ENCODE measurements at places on chromosomes 4 and X.
A peak's percentile ranks its signal among the peaks of the same experiment; 100 is the strongest.

DNA sequence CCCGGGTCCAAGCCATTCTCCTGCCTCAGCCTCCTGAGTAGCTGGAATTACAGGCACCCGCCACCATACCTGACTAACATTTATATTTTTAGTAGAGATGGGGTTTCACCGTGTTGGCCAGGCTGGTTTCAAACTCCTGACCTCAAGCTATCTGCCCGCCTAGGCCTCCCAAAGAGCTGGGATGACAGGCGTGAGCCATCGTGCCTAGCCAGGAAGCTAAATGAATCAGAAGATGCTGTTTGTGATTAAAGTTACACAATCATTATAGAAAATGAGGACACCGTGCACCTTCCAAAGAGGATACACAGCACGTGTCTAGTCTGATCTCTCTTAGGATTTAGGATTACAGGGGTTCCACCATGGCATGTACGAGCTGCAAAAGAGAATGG is 99.6 kb downstream of the DHRSX start:
- no peak for DNase-seq

- DNase-seq: peak; percentile 26
These were observed 11.9 kb upstream of the ADH7 start for GRCh38 chr4:99447079-99447478.

- no peak for DNase-seq
These were observed 37.9 kb upstream of the FAT4 start for GRCh38 chr4:125276811-125277210.

DNA sequence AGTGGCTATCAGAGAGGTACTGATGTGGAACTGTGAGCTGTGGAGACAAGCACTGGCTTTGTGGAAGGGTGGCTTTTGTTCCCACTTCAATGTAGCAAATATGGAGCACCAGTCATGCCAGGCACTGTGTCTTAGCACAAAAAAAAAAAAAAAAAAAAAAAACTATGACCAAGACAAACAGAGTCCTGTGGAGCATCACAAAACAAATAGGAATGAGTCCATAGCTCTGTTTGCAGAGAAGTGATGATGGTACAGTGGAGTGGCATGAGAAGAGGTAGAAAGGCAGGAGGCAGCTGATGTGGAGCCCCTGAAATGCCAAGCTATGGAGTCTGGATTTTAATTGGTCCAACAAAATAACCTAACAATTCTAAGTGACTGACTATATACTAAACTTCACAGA is 116.9 kb downstream of the RAB28 start:
- no peak for DNase-seq

DNA sequence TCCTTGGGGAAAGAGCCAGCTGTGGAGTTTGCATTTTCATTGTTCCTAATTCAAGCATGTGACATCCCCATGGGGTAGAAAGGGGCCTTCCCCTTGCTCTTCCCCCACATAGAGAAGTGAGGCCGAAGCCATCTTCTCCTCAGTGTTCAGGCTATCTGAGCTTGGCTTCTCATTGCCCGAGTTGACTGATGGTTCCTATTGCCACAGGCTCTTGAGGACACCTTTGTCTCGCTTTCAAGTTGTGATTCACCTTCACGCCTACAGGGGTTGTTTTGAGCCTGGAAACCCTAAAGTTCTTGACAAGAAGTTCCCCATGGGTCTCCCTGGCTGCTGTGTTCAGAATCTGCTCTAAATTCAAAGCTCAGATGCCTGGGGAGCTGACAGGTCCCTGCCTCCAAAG is 25.0 kb downstream of the CCNQ start:
- no peak for DNase-seq

GRCh38 chr4:120830204-120830603 is 92.3 kb downstream of the PRDM5 start:
- DNase-seq: no peak

- no peak for DNase-seq
These were observed 222.6 kb upstream of the NEIL3 start for GRCh38 chr4:177087060-177087459.

DNA sequence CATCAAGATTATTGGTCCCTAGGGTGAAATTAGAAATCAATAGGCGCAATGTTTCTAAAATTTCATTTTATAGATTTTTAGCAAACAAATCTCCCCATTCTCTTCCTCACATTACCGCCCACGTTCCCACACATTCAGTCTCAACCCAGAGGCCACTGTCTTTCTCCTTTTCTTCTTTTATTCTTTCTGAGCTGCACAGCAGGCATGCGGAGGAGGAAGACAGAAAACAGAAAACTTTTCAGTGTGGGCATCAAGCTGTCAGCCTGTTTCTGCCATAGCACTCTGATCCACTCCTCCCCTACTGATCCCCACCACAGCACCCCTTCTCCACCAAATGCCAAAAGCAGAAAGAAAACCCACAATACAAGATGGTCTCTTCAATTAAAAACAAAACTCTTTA is 94.8 kb upstream of the ADAMTS3 start:
- DNase-seq: no peak

DNA sequence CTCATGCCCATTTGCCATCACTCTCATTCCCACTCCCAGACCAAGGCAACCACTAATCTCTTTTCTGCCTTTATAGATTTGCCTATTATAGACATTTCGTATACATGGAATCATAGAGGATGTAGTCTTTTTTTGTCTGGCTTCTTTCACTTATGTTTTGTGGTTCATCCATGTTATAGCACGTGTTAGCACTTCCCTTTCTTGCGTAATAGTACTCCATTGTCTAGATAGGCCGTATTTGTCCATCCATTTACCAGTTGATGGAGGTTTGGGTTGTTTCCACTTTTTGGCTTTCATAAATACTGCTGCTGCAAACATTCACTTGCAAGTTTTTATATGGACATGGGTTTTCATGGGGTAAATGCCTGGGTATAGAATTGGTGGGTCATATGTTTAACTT is 48.4 kb downstream of the KIF4A start:
- no peak for DNase-seq

DNA sequence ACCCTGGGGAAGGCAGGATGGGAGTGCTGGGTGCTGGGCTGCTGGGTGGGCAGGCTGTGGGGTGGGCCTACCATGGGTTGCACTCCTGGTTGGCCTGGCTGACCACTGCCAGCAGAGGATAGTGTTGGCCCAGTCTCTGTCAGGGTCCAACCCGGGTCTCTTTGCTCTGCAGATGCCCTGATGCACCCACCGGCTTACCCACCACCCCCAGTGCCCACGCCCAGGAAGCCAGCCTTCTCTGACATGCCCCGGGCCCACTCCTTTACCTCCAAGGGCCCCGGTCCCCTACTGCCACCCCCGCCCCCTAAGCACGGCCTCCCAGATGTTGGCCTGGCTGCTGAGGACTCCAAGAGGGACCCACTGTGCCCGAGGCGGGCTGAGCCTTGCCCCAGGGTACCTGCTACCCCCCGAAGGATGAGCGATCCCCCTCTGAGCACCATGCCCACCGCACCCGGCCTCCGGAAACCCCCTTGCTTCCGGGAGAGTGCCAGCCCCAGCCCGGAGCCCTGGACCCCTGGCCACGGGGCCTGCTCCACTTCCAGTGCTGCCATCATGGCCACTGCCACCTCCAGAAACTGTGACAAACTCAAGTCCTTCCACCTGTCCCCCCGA is 14.2 kb upstream of the ADD1 start:
- no peak for DNase-seq

DNA sequence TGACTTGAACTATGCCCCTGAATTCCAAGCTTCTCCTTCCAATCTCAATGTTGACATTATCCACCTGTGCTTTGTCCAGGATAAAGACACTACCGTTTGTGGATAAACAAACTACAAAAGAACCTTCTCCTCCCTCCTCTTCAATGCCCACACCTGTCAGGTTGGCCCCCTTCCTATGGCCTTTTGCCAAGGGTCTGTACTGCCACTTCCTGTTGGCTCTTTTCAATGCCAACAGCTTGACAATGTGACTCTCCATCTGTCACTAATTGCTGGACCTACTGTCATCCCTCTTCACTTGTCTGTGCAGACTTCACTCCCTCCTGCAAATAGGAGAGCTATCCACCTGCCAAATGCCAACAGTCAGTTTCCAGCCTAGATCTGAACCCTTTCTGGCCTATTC is 35.8 kb upstream of the MID1 start:
- DNase-seq: no peak

- no peak for DNase-seq
These were observed 784.3 kb downstream of the ADGRL3 start for GRCh38 chr4:61984260-61984909.

DNA sequence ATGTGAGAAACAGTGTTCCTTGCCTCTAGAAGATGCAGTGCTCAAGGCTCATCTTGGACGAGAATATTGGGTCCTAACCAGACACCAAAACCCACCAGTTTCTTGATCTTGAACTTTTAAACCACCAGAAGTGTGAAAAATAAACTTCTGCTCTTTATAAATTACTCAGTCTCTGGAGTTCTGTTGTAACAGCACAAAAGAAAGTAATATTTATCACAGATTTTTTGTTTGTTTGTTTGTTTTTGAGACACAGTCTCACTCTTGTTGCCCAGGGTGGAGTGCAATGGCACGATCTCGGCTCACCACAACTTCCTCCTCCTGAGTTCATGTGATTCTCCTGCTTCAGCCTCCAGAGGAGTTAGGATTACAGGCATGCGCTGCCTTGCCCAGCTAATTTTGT is 371.1 kb upstream of the NDST4 start:
- no peak for DNase-seq

GRCh38 chr4:114701491-114701890 is 102.9 kb downstream of the UGT8 start:
- DNase-seq: no peak

DNA sequence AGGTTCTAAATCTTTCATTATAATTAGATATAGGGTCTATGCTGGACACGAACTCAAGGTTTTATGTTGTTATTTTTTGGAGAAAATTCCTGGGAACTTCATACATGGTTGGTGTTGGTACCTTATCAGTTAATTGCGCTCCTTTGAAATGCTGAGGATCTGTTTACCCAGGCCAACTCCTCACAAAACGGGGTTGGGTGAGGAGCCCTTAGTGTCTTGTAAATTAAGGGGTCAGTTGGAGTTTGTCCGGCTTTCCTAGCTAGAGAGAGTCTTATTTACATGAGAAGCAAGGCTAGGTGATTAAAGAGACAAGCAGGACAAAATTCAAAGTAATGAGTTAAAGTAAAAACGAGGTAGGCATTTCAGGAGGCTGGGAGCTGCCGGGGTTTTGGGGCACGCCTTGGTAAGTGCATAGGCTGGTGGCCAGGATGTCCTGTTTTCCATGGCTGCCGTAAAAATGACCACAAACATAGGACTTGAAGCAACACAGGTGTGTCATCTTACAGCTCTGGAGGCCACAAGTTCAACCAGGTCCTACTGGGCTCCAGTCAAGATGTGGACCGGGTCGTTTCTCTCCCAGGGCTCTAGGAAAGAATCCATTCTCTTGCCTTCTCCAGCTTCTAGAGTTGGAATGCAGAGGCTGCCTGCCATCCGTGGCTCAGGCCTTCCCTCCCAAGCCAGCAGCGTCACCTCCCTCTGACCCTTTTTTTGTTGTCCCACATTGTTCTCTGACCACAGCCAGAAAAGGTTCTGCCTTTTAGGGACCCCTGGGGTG is 19.8 kb downstream of the PSAPL1 start:
- no peak for DNase-seq

- no peak for DNase-seq
These were observed 43.6 kb downstream of the WFS1 start for GRCh38 chr4:6313216-6313615.

DNA sequence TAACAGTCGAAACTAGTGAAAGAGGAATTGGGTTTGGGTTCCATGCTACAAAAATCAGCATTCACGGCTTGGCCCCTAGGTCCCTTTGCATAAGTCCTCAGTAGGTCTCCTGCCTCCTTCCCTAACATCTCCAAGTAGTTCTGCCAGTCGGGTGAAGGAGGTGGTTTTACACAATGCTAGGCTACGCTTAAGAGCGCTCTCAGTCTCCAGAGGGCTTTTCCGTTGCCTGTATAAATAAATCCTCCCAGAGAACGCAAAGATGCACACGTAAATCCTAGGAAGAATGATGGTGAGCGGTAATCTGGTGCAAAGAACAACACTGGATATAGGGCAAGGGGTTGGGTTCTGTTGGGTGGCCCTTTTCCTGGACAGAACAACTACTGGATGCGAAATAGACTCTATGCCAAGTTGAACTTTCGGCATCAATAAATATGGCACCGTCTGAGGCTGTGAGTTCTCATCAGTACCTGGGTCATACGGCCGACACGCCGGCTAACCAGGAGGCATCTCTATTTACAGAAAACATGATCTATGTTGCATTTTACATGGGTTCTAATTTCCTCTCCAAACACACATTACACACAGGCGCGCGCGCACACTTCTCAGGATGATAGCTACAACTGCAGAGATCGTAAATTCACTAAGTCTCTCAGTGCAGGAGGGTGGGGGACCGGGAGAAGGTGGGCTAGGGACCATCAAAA is 1.3 kb downstream of the CAMK2D start:
- DNase-seq: peak; percentile 72

DNA sequence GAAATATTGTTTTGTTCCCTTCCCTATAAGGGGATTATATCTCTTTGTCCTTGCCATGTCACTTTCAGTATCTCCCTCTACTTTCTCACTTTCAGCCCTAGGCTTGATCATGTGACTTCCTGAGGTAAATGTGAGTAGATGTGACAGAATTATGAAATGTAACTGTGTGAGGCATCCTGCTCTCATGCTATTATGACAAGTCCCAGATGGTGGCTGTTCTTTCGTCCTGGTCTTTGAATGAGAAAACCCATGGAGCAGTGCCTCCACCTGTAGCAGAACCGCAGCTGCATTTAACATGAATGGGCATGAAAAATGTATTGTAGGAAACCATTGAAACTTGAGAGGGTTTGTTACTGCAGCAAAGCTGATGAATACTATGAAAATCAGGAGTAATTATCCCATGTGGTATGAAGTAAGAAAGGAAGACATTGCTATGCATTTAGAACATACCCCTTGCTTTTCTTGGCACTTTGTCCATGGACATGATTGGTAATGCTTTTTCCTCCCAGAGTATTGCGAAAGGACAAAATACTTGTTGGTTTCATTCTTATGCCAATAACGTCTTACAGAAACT is 202.2 kb upstream of the GPRIN3 start:
- no peak for DNase-seq

DNA sequence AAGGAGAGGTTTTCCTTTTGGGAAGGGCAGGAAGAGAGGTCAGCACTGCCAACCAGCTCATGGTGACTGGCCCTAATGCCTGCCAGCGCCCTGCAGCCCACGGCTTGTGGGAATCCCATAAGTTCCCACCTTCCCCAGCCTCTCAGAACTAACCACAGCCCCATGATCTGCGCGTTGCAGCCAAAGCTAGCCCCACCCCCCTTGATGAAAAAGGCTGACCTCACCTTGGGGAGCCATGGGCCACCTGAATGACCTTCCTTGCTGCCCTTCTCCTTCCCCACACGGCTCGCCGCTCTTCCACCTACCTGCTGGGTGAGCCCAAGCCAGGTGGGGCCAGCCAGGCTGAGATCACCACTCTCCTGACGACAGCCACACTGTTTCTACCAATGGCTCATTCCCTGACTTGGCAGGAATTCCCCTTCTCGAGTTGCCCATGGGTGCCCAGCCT is 3.9 kb upstream of the ELF4 start:
- no peak for DNase-seq

- DNase-seq: no peak
These were observed 106.2 kb upstream of the RAPGEF2 start for GRCh38 chr4:158996669-158997074.

GRCh38 chrX:80812176-80812575 is 2.5 kb upstream of the BRWD3 start:
- peak; percentile 48 for DNase-seq

Data from pons (tissue), 1 donor.